Fibroblast of lung (primary cell): ENCODE measurements at places on chromosomes 7 and 10. TPM values are rescaled to one million over a fixed set of nuclear protein-coding genes. Genes with fewer than 3 reads are reported as not detected.

Gene ZNF365
- 2.8 and 5.8 TPM in 2 replicates for total RNA-seq

Gene SPOCK2
- total RNA-seq: 0.26 and 0.33 TPM in 2 replicates

Gene WDR86
- 0.33 and 1.0 TPM in 2 replicates for total RNA-seq

Gene PRKAR2B
- total RNA-seq: 12.6 and 14.7 TPM in 2 replicates

Gene FUOM
- 6.4 and 15.0 TPM in 2 replicates for total RNA-seq

Gene STRA8
- total RNA-seq: not detected in 2 replicates

Gene CYP2E1
- 0.26 and 0.50 TPM in 2 replicates for total RNA-seq

Gene ZNF212
- total RNA-seq: 4.4 and 4.8 TPM in 2 replicates

Gene LRRC61
- total RNA-seq: 0.33 and 1.0 TPM in 2 replicates

Gene CPA4
- 6.4 and 20.0 TPM in 2 replicates for total RNA-seq

Gene NUDCD3
- 67.0 and 68.7 TPM in 2 replicates for total RNA-seq

Gene SPDYE9
- total RNA-seq: not detected in 2 replicates

Gene RPP38
- 14.6 and 15.4 TPM in 2 replicates for total RNA-seq

Gene TNPO3
- total RNA-seq: 55.0 and 73.5 TPM in 2 replicates

Gene SVOPL
- not detected in 2 replicates for total RNA-seq

Gene TMEM229A
- not detected in 2 replicates for total RNA-seq

Gene AGAP4
- total RNA-seq: 1.8 and 3.3 TPM in 2 replicates

Gene PNLIPRP3
- total RNA-seq: not detected in 2 replicates

Gene NEUROD6
- not detected in 2 replicates for total RNA-seq

Gene NKX6-2
- total RNA-seq: not detected in 2 replicates

Gene MMD2
- not detected in 2 replicates for total RNA-seq

Gene TMEM139
- total RNA-seq: under 0.01 TPM in 1 of 2 replicates, not detected in the other

Gene ZNF92
- total RNA-seq: 3.6 and 4.1 TPM in 2 replicates

Gene FAM241B
- 0.26 and 0.99 TPM in 2 replicates for total RNA-seq

Gene TMEM196
- total RNA-seq: not detected in 2 replicates

Gene AKR1C8
- not detected in 2 replicates for total RNA-seq

Gene SPDYE2
- not detected in 2 replicates for total RNA-seq

Gene MSMB
- total RNA-seq: not detected in 2 replicates

Gene BMS1
- total RNA-seq: 13.9 TPM in 2 replicates

Gene LIPN
- total RNA-seq: not detected in 2 replicates

Gene MAP3K8
- 15.7 and 20.0 TPM in 2 replicates for total RNA-seq

Gene GPR26
- total RNA-seq: not detected in 2 replicates

Gene PNLIPRP2
- not detected in 2 replicates for total RNA-seq

Gene PKD2L1
- total RNA-seq: not detected in 2 replicates

Gene CRTAC1
- total RNA-seq: not detected in 2 replicates

Gene DRGX
- not detected in 2 replicates for total RNA-seq

Gene PLA2G12B
- total RNA-seq: not detected in 2 replicates

Gene INPP5A
- 21.1 and 24.6 TPM in 2 replicates for total RNA-seq

Gene ATP6V0E2
- total RNA-seq: 12.8 and 22.6 TPM in 2 replicates

Gene ELAPOR2
- total RNA-seq: 5.6 and 5.9 TPM in 2 replicates

Gene HHEX
- total RNA-seq: 3.1 and 3.5 TPM in 2 replicates

Gene CFAP58
- 0.26 and 0.33 TPM in 2 replicates for total RNA-seq

Gene C10orf53
- not detected in 2 replicates for total RNA-seq

Gene HOXA1
- 0.50 and 0.51 TPM in 2 replicates for total RNA-seq

Gene RAPGEF5
- total RNA-seq: 0.77 and 1.5 TPM in 2 replicates

Gene SCIN
- total RNA-seq: 0.17 TPM in 1 of 2 replicates, not detected in the other

Gene SORBS1
- 0.26 and 0.50 TPM in 2 replicates for total RNA-seq

Gene MDFIC
- 41.6 and 67.4 TPM in 2 replicates for total RNA-seq
